Lower leg skin (tissue), 4 donors: ENCODE measurements at places on chromosomes 7 and 10. TPM values are rescaled to one million over a fixed set of nuclear protein-coding genes. Genes with fewer than 3 reads are reported as not detected.

DNA sequence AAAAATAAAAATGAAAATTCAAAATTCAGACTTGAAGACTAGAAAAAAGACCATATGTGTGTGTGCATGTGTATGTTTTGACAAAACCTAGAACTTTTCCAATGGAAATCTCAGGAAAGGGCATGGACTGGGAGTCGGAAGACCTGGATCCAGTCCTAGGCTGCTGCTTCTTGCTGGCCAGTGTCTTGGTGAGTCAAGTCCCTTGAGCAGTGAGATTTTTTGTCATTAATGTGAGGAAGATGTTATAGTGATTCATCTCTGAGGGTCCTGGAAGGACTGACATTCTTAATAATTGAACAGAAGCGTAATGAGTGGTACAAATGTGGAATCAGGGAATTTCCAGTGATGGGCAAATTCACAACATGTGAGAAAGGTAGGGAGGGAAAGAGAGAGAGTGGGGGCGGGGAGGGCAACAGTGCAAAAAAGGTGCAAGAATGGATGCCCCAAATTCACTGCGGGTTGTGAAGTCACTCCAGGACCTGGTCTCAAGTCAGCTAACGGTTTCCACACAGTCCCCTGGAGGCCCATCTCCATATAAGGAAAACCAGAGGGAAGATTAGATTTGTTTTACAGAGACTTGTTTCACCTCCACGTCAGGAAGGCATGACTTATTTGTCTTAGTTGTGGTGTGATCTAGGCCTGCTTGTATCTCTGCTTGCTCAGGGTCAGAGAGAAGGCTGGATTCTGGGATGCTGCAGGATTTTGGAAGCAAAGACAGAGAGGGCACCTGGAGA is 201.7 kb downstream of the BUB3 start:
- no peak for DNase-seq

DNA sequence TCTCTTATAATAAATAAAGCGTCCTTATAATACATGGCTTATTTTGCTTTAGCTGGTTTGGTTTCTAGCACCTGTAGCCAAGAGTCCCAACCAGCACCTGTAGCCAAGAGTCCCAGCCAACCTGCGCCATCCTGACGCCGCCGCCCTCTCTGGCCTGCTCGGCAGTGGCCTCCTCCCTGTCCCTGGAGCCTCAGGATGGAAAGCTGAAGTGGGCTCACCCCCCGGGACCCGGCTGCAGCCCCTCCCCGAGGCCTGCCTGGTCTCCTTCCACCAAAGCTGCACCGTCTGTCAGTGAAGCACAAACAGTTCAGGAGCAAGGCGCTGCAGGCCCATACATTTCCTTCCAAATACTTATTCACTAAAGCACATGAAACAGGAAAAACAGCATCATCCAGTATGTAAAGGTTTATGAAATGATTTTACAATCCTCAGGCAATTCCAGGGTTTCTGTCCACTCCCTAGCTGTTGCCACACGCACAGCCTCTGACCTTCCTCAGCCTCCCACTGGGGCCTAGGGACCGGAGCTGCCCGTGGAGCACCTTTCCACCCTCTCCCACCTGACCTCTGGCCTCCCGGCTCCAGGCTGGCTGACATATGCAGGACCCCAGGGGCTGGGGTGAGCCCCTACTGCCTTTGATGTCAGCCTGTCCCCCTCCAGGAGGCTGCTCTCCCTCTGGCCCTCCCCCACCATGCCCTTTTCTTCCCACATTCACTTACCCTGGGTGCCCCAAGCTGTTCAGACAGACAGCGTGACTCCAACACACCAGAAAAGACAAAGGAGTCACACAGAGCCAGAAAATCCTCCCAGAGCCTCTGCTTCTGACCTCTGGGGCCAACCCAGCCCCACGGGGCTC is 149.6 kb upstream of the PPP2R2D start:
- no peak for DNase-seq

DNA sequence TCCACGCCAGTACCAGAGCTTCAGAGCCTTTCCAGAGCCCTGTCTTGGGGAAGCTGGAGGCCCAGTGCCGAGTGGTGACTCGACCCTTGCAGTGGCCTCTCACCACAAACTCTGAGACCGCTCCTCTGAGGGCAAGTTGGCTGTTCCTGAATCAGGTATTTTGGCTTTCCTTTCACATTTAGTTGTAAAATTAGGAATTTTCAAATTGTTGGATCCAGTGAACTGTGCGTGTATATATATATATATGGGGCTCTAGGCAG is 128.7 kb upstream of the UNC5B start:
- DNase-seq = peak; percentile 71

- peak; percentile 60 for DNase-seq
These were observed 113.2 kb upstream of the CHST15 start for GRCh38 chr10:124206616-124207015.

- no peak for DNase-seq
These were observed 2.4 kb downstream of the ZNF467 start for GRCh38 chr7:149770728-149771636.

DNA sequence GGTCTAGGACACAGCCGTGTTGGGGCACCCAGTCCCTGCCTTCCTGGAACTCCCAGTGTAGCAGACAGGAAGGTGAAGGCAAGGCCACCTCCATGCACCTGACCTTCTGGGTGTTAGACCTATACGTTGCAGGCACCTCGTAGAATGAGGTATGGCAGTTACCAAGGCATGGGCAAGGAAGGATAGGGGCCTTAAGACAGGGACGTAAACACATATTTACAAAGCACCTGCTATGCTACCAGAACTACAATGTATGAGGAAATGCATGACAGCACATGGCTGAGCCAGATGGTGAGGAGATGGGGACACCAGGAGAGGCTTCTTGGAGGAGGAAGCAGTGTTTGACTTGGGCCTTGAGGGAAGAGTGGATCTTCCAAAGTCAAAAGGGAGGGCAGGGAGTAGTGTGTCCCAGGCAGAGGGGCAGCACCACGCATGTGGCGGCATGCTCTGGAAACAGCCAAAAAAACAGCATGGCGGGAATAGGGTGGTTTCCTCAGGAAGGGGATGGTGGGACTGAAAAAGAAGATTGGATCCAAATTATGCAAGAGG is 231.2 kb downstream of the FANK1 start:
- no peak for DNase-seq

GRCh38 chr7:27162561-27163287 is 2.6 kb downstream of the HOXA9 start:
- no peak for DNase-seq

GRCh38 chr10:18201877-18202276 is 61.7 kb downstream of the CACNB2 start:
- DNase-seq = no peak

GRCh38 chr10:130551676-130552075 is 415.5 kb downstream of the GLRX3 start:
- DNase-seq = no peak

- no peak for DNase-seq
These were observed 44.8 kb downstream of the PRKCQ start for GRCh38 chr10:6535156-6535764.

DNA sequence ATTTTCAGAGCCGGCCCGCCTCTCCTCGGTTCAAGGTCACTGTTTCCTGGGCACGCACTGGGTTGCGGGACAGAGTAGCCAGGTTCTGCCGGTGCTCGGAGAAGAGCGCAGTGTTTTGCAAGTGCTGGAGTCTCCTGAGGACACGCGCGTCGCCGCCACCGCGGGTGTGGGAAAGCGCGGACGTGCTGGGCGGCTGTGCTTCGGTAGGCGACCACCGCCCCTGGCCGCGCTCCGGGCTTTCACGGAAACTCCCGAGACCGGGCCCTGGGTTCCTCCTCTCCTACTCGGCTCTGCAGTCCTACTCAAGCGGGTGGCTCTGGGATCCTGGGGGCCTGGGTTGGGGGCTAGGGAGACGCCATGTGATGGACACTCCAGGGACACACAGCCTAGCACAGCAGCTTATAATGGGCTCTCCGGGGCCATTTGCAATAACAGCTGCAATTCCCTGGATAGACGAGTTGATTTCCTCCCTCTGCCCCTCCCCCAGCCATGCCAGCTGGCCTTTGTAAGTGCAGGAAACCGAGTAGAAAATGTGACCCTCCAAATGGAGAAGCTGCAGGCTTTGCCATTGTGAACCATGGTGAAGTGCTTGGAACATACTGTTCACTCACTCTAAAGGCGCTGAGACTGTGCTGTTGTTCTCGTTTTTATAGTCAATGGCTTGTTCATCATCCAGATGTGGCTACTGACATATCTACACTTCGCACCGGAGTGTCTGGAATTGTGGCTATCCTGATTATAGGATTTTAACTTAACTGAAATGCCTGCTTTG is 2.1 kb downstream of the FRAT1 start:
- peak; percentile 88 for DNase-seq

- no peak for DNase-seq
These were observed 94.4 kb upstream of the HABP2 start for GRCh38 chr10:113458451-113458850.

DNA sequence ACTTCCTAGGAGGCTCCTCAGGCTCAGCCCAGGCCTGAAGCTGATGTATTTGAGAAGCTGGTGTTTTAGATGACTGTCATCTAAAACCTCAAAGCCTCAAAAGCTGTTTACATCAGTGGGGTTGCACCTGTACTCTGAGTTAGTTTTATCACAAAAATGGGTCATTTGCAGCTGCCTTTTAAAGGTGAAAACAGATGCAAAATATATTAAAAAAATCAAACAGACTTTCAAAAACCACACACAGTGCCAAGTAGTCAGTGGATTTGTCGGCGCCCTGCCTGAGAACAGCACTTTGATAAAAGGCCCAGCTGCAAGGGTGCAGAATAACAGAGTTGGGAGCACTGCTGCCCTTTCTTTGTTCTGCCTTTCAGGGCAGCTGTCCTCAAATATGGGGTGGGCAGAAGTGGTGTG is 103.0 kb downstream of the VOPP1 start:
- peak; percentile 29 for DNase-seq

- no peak for DNase-seq
These were observed 31.1 kb upstream of the HIBADH start for GRCh38 chr7:27693794-27694193.

DNA sequence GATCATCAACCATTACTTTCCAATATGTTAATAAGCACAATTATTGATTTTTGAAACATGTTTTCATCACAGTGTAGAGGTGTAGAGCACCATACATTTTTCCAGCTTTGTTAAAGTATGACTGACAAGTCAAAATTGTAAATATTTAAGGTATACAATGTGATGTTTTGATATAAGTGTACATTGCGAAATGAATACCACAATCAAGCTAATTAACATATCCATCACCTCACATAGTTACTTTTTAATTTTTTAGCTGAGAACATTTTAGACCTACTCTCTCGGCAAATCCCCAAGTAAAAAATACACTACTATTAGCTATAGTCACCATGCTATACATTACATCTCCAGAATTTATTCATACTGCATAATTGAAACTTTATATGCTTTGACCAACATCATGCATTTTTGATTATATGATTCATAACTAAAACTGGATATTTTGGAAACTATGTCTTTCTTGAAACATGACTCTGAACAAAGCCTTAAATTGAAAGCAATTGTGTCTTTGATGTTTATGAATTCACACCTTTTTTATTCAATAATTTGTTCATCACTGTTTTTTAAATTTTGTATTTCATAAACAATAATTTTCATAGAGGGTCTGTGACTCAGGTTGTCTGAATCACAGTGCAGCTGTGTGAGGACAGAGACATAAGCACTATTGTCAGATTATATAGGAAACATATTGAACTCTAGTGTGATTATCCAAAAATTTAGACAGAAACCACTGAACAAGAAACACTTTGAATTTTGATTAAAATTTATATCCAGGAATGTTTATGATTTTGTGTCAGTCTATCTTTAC is 486.1 kb downstream of the SEMA3D start:
- no peak for DNase-seq

GRCh38 chr7:41197769-41198168 is 505.1 kb downstream of the INHBA start:
- no peak for DNase-seq

DNA sequence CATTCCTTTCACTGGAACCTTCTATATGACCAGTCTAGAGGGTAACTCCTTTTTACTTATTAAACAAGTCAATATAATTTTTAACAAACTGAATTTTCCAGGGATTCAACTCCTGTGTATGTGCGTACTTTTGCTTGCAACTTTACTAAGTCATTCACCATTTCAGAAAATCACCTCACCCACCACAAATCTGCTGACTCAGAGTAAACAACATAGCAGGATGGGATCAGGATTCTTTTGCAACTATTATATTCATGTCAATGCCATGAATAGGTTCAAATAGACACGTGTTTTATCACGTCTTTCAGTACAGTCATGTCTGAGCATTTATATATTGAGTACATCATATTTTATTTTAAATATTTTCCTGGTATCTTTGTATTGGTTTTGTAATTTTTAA is 14.5 kb downstream of the CTTNBP2 start:
- no peak for DNase-seq

- no peak for DNase-seq
These were observed 187.1 kb downstream of the FAM107B start for GRCh38 chr10:14587540-14588083.

DNA sequence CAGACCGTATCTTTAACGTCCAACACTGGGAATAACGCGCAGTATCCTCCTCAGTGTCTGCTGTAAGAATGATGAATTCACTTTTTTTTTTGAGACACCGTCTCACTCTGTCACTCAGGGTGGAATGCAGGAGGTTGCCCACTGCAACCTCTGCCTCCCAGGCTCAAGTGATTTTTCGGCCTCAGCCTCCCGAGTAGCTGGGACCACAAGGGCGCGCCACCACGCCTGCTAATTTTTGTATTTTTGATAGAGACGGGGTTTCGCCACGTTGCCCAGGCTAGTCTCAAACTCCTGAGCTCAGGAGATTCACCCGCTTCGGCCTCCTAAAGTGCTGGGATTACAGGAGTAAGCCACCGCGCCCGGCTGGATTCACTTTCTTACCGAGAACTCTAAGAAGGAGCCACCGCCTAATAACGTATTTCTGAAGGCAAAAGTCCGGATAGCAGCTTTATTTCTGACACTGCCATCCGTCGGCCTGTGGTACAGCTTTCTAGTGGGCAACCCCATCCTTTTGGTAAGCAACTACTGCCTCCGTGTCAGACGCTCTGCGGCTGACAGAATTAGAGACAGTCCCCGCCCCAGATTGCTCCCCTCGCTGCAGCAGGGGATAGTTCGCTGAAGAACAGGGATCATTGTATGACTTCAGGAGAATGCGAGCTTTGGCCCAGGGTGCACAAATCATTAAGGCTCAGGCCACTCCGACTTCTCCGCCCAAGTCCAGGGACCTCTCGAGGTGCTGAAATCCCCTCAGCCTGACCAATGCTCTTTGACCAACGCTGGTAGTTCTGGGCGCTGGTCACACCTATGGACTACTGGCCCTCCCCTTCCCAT is 662 bp downstream of the POLR3A start:
- DNase-seq = no peak

DNA sequence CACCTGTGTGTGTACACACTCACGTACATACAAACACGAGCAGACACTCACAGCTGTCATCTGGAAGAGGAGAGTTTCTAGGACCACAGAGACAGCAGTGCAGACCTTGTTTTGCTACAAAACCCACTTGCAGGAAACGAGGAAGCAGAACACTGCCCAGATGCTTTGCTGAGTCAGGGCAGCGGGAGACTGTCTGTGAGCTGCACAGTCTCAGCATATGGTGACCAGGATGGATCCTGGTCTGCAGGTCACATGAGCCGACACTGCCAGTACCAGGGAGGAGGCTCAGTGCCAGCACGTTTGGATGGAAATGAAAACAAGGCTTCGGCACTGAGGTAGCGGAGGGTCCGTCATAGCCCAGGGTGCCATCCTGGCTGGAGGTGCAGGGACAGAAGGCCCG is 117.6 kb upstream of the DPP6 start:
- DNase-seq = no peak

- DNase-seq = no peak
These were observed 231.4 kb downstream of the NSUN6 start for GRCh38 chr10:18419945-18420344.

Gene SAP25
- total RNA-seq = not detected

Gene MRLN
- total RNA-seq = not detected

Gene PAX4
- not detected for total RNA-seq

Gene SFTPD
- total RNA-seq = 4.4 TPM

Gene NIPSNAP2
- 36.4 TPM for total RNA-seq

Gene UNCX
- total RNA-seq = not detected
